ENCODE measurements at places on chromosomes 6 and 20. TPM values are rescaled to one million over a fixed set of nuclear protein-coding genes. Genes with fewer than 3 reads are reported as not detected.

The EMILIN3 gene
- polyA plus RNA-seq, result 19.7 TPM

The HECA gene
- 18.2 TPM for polyA plus RNA-seq

The SLC17A1 gene
- polyA plus RNA-seq, result not detected

The FAM209B gene
- polyA plus RNA-seq, result not detected

The TOMM6 gene
- 128 TPM for polyA plus RNA-seq

The KHDC1L gene
- not detected for polyA plus RNA-seq

The SYNDIG1 gene
- polyA plus RNA-seq, result 4.1 TPM

The SLA2 gene
- polyA plus RNA-seq, result 0.13 TPM

The GPR6 gene
- polyA plus RNA-seq, result not detected

The ADGRF1 gene
- 0.08 TPM for polyA plus RNA-seq

The HLA-DMB gene
- 11.5 TPM for polyA plus RNA-seq

The TUBB2A gene
- polyA plus RNA-seq, result 66.0 TPM

The PLCB4 gene
- 3.2 TPM for polyA plus RNA-seq

The DYNLT1 gene
- polyA plus RNA-seq, result 71.5 TPM

The HTR1E gene
- polyA plus RNA-seq, result not detected

The MOG gene
- not detected for polyA plus RNA-seq

Measured in hindlimb muscle (tissue), 1 donor.